ENCODE measurements at places on chromosomes 2 and 18.
A peak's percentile ranks its signal among the peaks of the same experiment; 100 is the strongest.

DNA sequence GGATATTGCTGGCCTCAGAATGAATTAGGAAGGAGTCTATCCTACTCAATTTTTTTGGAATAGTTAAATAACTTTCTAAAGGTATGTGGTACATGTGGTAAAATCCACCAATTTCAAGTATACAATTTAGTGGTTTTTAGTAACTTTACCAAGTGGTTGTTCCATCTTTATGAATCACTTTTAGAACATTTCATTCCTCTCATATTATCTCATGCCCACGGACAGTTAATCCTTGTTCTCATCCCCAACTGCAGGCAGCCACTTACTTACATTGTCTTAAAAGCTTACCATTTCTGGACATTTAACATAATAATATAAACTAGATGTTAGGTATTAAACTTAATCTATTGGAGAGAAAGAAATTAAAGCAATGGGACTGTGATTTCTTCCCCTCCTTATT lies 146.3 kb upstream of the ZC3H15 start:
- no peak for DNase-seq

DNA sequence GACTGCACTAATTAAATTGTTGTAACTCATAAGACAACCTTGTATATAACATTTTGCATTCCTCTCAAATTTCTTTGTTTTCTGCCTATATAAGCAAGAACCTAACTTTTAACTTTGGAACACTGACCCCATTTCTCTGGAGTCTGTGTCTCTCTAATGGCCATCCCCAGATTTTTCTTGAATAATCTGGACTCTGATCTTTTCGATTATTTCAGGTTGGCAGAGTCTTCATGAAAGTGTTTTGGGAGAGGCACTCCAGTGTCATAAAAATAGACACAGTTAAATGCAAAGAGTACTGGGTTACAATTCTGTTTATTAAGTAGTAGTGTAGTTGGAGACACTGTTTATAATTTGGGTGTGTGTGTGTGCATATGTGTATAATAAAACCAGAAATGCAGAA lies 1467.7 kb upstream of the CELF4 start:
- DNase-seq = no peak

GRCh38 chr2:105576440-105577241 lies 168.1 kb upstream of the NCK2 start:
- DNase-seq = peak; percentile 51

DNA sequence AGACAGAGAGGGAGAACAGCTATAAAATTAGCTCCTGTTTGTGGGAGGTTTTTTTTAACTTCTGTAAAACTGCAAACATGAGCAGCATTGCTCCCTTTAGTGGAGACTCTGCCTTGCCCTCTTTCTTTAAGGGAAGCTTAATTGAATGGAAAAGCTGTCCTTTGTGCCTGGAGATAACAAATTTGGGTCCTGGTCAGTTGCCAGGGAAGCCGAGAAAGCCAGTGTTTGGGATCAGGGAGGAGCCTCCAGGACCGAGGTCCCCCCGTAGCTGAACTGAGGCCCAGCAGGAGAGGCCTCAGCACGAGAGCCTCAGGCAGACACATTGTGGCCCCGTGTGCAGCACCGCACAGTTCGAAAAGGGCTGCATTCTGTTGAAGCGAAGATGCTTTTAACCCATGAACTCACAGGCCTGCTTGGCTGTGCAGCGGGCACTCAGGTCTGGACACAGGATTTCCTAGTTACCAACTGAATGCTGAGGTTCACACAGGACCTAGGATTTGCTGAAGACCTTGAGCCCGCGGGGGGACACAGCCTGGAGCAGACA lies 369.7 kb downstream of the DCDC2C start:
- no peak for DNase-seq

- DNase-seq = no peak
Measured at GRCh38 chr2:185780890-185781289, 42.3 kb downstream of the FSIP2 start.

DNA sequence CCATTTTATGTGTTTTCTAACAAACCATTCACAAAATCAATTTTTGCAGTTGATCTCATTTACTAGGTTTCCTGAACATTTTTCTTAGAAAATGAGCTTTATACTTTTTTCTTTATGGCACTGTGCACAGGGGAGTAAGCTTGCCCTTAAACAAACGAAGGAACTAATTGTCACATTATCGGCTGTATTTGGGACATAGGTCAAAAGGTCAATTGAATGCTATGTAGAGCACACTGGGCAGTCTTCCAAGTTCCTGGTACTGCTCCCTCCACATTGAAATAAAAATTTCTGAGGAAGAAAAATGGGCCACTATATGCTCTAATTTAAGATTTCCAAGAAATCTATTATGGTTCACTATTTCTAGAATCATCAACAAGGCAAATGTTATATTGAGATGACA lies 93.6 kb upstream of the TMEFF2 start:
- no peak for DNase-seq

GRCh38 chr2:40403233-40403836 lies 48.6 kb downstream of the SLC8A1 start:
- DNase-seq = no peak

GRCh38 chr2:29066997-29067605 lies 7.2 kb downstream of the PCARE start:
- no peak for DNase-seq

DNA sequence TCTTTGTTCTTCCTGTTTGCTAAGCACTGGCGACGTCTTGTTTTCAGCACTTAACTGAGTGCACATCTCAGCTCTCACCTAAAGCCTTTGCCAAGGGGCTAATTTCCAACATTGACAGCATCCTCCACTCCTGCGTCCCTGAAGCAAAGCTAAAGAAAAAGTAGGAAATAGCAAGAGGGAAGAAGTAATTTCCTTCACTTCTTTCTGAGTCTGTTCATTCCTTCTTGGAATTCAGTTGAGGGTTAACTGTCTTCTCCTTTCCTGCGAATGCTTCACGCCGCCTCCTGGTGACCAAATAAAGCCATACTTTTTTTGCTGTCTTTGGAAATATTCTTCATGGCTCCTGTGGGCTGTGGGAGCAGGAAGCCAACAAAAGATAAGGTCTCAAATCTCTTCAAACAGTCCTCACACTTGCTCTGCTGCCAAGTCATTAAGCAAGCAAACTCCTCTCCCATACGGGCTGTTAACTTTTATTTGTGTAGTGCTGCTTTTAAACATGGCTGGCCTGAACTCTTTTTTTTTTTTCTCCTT lies 100.9 kb downstream of the DPP10 start:
- DNase-seq = no peak

DNA sequence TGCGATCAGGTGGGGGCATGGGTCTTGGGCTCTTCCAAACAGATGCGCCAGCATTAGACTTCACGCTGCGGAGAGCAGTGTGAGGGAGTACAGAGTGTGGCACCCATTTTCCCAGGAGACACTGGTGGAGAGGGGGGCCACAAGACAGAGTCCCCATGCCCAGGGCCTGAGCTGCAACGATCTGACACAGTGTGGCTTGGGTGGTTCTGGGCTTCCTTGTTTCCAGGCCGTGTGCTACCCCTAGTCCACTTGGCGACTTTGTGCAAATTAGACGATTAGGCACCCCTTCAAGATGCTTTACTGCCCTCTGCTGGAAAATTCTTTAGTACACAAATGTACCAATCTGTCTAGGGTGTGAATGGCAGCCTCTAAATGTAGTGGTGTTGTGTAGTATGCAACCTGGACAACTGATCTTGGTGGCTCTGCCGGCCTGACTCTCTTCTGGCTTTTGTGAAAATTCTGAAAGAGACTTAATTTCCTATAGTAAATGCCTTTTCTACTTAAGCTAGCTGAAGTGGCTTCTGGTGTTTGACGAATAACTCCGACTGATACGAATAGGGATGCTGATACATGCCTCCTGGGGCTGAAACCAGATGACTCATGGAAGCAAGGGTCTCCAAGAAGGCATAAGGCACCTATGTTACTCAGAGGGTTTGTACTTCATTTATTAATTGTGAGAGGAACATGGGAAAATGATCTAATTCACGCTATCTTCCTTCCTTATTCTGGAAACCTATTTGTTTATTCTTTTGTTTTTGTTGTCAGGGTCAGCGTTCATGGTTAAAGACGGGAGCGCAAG lies 92.3 kb upstream of the SMAD2 start:
- DNase-seq = peak; percentile 17

DNA sequence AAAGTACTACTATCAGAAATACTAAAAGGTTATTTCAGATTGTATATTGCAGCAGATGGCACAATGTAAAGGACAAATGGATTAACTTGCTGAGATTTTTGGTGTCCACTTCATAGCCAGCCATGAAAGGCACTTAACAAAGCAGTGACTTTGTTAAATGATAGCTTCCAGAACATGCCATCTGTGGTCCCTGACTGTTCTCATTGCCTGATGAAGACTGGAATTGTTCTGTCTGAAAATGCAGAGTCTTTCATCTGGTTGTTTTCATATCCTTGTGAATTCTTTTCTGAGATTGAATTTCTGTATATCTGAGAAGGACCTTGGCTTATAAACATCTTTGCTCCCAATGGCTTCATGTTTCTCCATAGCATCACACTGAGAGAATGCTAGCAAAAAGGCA lies 44.4 kb upstream of the LRRTM1 start:
- DNase-seq = no peak

GRCh38 chr2:221816566-221816965 lies 244.5 kb upstream of the EPHA4 start:
- no peak for DNase-seq

DNA sequence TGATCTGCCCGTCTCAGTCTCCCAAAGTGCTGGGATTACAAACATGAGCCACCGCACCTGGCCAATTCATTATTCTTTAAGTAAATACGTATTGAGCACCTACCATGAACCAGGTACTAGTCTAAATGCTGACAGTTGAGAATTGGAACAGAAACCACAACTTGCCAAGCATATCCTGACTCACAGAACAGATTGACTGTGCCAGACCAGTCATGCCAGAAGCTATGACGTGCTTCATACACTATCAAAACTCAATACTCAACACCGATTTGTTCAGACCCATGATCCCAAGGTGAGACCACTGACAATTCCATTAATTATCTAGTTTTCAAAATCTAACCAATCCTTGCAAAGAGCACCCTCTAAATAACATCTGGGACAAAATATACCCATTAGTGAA lies 148.6 kb downstream of the B3GNT2 start:
- no peak for DNase-seq

- no peak for DNase-seq
Measured at GRCh38 chr2:127649100-127649611, 3.2 kb downstream of the GPR17 start.

DNA sequence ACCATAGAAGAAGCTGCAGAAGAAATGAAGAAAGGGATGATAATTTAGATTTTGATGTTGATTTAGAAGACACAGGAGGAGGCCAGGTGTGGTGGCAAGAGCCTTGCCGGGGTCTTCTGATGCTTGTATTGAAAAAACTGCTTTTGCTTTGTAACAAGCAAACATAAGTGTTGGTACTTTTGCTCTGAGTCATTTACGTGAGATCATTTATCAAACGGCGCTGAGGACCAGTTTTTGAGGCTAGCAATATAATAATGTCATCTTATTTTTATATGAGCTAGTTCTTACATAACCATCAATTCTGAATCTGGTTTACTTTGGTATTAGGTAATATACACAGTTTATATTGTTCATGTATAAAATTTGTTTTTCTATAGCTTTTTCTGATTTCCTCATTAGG lies 30.6 kb downstream of the SPTBN1 start:
- DNase-seq = no peak

GRCh38 chr2:6917761-6918421 lies 679 bp downstream of the RNF144A start:
- no peak for DNase-seq

DNA sequence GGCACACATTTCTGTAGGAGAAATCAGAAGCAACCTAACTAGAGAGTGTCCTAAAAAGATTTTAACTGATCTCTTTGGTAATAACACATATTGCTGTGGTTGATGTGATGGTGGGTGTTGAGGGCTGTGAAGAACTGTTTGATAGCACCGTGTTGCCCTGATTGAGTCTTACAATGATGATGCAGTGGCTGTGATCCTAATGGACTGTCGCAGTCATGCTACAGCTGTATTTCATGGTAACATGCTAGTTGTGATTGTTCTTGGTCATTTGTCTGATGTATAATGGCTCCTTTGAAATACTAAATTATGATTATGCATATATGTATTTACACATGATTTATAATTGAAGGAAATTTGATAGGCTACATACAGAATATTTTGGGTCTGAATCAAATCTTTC lies 82.5 kb upstream of the MMADHC start:
- no peak for DNase-seq

DNA sequence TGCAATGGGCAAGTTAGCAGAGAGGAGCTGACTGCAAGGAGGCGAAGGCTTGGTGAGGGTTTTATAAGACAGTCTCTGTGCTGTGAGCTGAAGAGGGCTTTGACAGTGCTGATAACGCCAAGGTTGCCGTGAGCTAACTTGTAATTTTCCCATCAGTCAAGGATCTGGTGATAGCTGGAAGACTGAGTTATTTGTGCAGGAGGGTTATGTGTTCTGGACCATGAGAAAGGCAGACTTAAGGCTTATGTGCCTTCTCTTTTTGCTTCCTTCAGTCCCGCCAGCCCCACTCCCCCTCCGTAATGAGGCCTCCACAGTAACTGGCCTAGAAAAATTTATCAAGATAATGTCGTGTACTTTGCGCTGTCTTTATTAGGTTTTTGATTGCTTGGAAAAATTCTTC lies 94.6 kb downstream of the RTP5 start:
- no peak for DNase-seq

DNA sequence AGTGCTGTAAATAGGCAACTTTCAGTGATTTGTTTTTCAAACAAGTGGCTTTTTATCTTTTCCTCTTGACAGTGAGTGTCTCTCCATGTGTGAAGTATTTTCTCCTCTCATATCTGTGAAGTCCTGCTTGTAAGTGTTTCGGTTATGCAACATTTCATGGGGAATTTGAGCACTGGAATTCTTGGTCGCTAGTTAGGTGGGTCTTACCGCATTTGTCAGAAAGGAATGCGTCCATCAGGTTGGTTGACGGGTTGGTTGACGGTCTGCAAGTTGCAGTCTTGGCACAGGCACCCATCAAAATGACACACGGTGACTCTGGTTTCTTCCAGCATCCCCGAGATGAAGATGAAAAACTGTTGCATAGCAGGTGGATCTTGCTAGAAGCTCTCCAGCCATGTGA lies 109.8 kb downstream of the AGAP1 start:
- DNase-seq = no peak

DNA sequence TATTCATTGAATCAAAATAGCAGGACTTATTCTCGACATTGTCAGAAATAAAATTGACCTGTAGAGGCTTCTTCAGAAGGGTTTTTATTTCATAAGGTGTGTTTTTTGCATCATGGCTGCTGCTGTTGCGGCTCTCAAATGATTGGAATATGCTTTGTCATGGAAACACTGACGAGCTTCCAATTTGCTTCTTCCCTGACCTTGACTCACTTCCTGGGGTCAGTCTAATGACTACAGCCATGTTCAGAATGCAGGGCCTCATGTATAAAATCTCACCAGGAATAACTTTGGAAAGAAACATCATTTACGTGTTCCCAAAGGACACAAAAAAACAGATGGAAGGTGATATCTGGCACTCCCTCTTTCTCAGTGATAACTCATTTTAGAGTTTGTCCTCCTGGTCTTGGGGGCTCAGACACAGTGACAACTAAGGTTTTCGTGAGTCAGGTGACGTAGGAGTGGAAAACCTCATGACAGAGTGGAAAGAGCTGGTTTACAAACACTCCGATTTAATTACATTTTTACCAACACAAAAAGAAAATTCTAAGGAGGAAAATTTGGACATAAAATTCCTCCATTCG lies 467.0 kb upstream of the RAB12 start:
- no peak for DNase-seq

All from CD4-positive, alpha-beta T cell treated with Interleukin-1 beta for 1 hour (primary cell).